Glutamatergic neuron (in vitro differentiated cells): ENCODE measurements at places on chromosomes 1 and 21. TPM values are rescaled to one million over a fixed set of nuclear protein-coding genes. Genes with fewer than 3 reads are reported as not detected.
A peak's percentile ranks its signal among the peaks of the same experiment; 100 is the strongest.

DNA sequence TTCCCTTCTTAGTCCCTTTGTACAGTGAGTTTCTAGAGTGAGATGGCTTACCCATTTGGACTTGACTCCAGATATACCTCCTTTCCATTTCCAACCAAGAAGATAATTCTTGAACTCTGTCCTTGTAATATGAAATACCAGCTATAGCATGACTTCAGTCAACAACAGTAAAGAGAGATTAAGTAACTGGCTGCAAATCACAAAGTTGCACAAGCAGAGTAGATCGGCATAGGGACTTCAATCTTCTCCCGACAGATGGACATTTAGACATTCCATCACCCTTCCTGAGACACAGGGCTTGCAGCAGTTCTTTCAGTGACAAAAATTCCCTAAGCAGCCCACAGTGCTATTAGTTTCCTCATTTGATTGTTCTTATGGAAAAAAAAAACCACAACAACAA, 44.6 kb downstream of the JAK1 start:
- no peak for DNase-seq

- no peak for DNase-seq
Observed at GRCh38 chr1:168829876-168830275, 100.9 kb upstream of the DPT start.

DNA sequence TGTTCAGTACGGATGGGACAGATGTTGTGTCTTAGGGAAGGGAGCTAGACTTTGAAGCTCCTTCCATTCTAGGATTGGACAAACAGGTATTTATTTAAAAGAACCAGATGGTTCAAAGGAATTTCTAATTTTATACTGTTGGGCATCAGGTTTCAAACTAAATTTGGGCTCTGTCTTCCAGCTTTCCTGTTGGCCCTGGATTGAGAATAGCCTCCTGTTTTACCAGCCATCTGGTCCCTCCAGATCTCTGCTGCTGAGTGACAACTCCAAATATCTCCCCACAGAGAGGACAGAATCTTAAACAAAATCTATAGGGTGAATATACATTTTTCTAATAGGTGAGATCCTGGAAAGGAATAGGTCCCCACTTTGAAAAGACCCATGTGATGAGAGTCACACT, 52.5 kb upstream of the CNIH3 start:
- no peak for DNase-seq

- DNase-seq: no peak
Observed at GRCh38 chr1:178718520-178718919, 6.5 kb upstream of the RALGPS2 start.

DNA sequence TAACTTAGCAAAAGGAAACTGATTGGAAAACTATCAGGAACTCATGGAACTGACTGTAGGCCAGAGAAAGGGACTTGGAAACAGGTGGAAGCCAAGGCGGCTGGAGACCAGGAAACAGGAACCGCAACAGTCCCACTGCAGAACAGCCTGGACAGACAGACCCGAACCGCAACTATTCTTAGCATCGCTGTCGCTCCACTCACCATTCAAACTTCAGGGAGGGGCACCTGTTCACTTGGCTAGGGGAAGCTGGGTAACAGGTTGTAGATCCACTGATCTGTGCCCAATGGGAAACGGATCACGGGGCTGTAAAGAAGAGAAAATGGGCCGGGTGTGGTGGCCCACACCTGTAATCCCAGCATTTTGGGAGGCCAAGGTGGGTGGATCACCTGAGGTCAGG, 61.9 kb downstream of the CLSTN1 start:
- no peak for DNase-seq

- DNase-seq: no peak
Observed at GRCh38 chr1:31368611-31369107, 4.2 kb downstream of the FABP3 start.

DNA sequence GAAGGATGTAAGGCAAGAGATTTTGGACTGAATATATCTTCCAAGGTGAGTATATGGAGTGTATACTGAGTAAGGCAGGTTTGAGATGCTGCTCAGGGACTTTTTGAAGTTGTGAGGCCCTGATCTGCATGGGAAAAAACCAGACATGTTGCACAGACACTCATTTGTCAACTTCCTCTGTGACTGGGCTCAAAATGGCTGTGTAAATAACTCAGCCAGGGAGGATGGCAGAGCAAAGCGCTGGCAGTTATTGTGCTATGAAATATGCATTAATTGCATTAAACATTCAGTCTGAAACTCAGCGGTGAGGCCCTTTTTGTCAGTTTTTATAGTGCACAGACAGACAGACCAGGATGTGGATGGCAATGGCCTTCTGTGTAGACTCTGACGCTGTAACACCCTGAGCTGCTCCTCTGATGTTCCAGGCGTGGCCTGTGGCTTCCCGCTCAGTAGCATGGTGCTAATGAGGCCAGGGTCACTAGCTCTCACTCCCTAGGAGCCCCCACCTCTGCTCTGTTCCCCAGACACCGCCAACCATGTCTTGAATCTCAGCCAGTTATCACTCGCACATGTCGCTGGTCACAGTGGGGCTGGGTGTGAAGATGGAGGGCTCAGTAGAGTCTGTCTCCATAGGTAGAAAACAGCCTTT, 307.0 kb upstream of the PROX1 start:
- no peak for DNase-seq

GRCh38 chr1:159882527-159882862, 17.5 kb downstream of the CFAP45 start:
- DNase-seq: no peak

GRCh38 chr1:24702511-24703293, 42.5 kb upstream of the CLIC4 start:
- DNase-seq: no peak

GRCh38 chr1:86953167-86953566, 38.7 kb downstream of the HS2ST1 start:
- DNase-seq: no peak

DNA sequence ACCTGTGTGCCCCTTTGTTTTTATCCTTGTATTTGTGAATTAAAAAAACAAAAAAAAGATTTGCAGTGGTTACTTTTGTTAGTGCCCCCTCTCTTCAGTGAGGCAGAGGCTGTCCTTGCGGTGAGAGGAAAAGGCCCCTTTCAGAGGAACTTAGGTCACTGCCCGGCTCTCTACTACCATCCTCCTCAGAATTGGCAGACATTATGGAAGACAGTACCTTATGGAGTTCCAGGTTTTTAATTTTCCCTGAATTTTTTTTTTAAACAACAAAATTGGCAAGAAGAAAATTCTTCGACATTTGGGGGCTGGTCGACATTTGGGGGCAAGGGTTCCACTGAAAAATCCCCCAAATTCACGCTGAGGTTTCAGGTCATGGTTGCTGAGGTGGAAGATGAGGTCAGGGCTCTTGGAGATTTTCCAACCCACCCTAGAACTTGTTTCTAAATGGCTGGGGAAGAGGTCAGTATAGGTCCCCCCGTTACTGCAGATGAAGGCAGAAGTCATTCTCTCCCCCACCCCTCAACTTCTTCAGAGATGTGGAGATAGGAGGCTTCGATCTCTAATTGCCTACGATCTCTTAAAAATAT, 5.3 kb downstream of the RXFP4 start:
- no peak for DNase-seq

DNA sequence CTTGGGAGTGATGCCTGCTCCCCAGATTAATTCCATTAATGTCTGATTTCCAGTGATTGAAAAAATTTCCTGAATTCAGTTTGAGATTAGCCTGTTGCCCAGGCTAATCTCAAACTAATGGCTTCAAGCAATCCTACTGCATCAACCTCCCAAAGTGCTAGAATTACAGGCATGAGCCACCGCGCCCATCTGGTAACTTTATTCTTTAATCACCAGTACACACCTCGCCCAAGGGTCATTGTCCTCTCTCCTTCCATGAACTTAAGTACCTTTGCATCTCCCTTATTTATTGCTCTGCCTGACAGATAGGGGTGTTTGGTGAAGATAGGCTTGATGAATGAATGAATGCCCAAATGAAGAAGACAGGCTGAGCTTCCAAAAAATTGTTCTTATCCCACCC, 366.5 kb downstream of the SIPA1L2 start:
- DNase-seq: no peak

- peak; percentile 24 for DNase-seq
Observed at GRCh38 chr1:175530183-175530582, 213.2 kb downstream of the TNR start.

- no peak for DNase-seq
Observed at GRCh38 chr21:33063907-33064622, 5.9 kb upstream of the OLIG1 start.

DNA sequence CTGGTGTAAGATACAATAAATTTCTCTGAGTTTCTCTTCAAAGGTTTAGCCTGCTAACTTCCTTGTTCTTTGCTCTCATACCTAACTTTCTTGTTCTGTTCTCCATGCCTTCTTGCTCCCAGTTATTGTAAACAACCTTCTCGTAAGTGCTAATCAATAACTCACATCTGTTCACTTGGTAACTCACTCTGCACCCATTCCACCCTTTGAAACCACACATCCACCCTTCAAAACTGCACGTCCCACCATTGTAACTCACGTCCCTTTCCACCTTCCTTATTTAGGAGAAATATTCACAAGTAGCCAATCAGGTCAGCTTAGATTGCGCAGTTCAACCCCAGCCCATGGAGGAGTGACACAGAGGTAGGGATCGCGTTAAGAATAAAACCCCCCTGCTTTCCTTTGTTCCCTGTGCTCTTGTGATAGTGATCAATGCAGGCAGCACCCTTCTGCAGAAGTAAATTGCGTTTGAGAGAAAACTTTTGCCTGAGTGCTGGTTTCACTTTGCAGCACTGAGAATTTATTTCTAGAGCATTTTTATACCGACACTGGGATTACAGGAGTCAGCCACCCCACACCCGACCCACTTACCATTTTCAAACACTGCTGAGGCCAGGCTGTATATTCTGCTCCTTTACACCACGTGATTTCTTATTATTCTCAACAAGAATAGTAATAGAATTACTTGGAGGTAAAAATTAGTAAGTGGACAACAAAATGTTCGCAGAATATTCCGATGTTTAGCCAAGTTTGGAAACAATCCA, 789.2 kb upstream of the RGS18 start:
- no peak for DNase-seq

DNA sequence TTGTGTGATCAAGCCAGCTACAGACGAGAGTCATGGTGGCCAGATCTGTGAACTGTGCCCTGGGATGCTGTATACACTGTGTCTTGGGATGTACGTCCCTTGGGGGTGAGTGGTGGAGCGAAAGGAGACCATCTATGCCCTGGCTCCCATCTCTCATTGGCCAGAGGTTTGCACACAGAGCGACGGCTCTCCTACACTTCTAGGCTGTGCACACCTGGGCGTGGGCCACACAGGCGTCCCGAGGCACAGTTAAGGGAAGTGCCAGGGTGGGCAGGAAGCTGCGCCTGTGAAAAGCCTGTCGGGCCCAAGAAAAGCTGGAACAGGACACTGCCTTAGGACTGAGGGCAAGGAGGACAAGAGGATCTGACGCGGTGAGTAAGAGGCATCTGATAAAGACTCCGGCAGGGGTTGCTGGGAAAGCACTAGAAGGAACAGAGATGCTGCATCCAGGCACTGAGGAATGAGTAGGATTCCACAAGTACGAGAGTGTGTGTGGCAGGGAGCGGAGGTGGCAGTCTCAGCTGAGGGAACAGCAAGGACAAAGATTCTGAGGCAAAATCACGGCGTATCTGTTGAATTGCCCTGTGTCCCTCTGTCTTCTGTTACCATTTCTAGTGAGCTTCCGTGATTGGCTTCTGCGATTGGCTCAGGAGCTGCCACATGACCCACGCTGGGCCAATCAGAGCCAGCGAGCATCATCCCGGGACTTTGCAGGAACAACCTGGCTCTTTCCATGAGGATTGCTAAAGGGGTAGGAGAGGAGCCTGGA, 67.9 kb upstream of the ZBTB40 start:
- DNase-seq: no peak

DNA sequence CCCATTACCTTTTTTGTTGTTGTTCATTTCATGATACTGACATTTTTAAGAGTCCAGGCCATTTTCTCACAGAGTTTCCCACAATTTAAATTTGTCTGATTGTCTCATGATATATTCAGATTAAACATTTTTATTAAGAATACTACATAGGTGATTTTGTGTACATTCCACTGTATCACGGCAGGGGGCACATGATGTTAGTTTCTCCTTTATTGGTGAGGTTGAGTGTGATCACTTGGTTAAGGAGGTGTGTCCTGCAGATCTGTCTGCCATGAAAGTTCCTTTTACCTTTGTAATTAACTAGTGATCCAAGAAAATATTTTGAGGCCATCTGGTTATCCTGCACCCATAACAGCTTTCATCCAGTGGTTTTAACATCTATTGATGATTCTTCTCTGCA, 11.8 kb downstream of the RTCA start:
- DNase-seq: no peak

- no peak for DNase-seq
Observed at GRCh38 chr1:229225331-229225782, 45.6 kb upstream of the RAB4A start.

GRCh38 chr1:231045286-231045685, 5.2 kb upstream of the FAM89A start:
- DNase-seq: no peak

- no peak for DNase-seq
Observed at GRCh38 chr1:94797291-94797690, 22.9 kb upstream of the SLC44A3 start.

DNA sequence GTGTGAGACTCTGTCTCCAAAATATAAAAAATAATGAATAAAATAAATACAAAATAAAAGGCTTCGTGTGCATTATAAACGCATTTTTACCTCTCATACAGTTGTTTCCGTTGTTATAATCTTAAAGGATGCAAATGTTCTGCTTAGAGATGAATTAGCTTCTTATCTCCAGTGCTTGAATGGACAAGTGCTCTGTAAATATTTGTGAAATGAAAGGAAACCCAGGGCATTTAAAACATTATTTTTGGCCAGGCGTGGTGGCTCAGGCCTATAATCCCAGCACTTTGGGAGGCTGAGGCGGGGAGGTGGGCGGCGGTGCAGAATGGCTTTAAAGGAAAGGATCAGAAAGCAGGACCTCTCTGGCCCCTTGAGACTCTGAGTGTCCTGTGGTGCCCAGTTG, 94.5 kb downstream of the HUNK start:
- DNase-seq: no peak

GRCh38 chr1:32334274-32334861, 1.7 kb downstream of the MARCKSL1 start:
- peak; percentile 51 for DNase-seq

DNA sequence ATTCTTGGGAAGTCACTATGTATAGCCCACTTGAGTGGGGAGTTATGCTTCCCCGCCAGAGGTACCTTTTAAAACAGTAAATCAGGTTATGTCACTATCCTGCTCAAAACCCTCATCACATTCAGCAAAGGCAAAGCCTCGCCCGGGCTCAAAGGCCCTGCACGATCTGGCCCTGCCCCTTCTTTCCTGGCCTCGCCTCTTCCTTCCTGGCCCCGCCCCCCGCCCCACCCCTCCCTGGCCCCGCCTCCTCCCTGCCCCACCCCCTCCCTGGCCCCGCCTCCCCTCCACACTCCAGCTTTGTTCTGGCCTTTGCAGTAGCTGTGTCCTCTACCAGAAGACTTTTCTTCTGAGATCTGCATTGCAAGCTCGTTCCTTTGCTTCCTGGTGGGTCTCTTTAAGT, 6.6 kb downstream of the LDLRAD2 start:
- DNase-seq: peak; percentile 46

- no peak for DNase-seq
Observed at GRCh38 chr1:178385662-178386061, 111.1 kb downstream of the CLEC20A start.

- no peak for DNase-seq
Observed at GRCh38 chr1:223091896-223092295, 51.2 kb downstream of the TLR5 start.

GRCh38 chr1:14759843-14760242, 161.4 kb downstream of the KAZN start:
- no peak for DNase-seq

GRCh38 chr1:226590614-226591013, 42.0 kb downstream of the STUM start:
- DNase-seq: peak; percentile 76

The DCDC2B gene
- total RNA-seq: not detected

The TMEM81 gene
- total RNA-seq: 9.3 TPM

The PTPN7 gene
- not detected for total RNA-seq

The PAQR6 gene
- total RNA-seq: 10.8 TPM
